ENCODE measurements at places on chromosomes 12 and 14.

- DNase-seq = no peak
Measured at GRCh38 chr14:56487090-56487667, 92.4 kb upstream of the TMEM260 start.

GRCh38 chr12:58671196-58671595, 249.1 kb downstream of the LRIG3 start:
- DNase-seq = no peak

DNA sequence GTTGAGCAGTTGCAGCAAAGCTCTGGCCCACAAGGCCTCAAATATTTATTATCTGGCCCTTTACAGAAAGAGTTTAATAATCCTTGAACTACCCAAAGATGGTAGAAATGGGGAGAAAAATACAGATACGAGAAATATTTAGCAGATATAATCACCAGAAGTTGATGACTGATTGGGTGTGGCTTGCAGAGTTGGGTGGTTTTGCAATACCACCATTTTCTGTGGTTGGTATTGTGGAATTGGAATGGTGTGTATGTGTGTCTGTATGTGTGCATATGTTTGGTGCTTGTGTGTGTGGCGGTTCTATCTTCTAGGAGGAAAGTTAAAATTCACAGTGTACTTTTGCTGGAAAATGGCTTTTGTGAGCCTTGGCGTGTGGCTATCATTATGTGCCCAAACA, 85.4 kb upstream of the MANSC4 start:
- DNase-seq = no peak

DNA sequence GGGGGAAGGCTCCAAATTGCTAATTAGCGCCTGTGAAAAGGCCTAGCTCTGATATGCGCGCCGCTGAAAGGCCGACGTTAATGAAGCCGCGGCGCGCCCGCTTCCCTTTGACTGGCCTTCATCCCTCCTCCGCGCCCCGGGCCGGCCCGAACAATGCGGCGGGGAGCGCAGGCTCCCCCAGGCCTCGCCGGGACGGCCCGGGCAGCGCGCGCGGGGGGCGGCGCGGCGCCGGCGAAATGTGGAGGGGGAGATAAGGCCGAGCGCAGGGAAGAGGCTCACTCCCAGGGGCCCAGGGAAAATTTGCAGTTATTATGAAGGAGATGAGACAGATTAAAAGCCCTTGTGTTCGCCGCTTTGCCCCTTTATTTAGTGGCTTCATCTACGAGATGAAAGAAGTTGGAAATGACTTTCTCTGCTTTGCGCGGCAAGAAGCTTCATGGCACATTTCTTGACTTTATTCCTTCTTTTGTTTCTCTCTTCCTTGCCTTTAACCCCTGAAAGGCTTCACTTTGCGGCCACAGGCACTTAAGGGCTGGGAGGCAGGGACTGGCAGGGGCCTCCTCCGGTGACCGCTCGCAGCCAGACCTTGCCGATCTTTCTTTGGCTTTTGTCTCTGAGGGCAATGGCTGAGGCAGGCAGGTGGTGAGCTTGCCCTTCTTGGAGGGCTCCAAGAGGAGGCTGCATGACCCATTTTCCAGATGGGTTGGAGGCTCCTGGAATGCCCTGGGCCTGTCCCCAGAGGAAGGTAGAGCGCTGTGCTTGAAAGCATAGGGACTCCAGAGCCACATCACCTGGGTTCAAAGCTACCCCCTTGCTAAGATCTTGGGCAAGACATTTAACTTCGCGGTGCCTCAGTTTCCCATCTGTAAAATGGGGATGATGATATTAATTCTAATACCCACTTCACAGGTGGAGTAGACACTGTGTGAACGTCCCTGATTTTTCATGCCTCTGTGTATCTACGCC, 12.7 kb upstream of the GPATCH2L start:
- no peak for DNase-seq

- no peak for DNase-seq
Measured at GRCh38 chr12:53756300-53757100, 4.7 kb upstream of the CISTR start.

DNA sequence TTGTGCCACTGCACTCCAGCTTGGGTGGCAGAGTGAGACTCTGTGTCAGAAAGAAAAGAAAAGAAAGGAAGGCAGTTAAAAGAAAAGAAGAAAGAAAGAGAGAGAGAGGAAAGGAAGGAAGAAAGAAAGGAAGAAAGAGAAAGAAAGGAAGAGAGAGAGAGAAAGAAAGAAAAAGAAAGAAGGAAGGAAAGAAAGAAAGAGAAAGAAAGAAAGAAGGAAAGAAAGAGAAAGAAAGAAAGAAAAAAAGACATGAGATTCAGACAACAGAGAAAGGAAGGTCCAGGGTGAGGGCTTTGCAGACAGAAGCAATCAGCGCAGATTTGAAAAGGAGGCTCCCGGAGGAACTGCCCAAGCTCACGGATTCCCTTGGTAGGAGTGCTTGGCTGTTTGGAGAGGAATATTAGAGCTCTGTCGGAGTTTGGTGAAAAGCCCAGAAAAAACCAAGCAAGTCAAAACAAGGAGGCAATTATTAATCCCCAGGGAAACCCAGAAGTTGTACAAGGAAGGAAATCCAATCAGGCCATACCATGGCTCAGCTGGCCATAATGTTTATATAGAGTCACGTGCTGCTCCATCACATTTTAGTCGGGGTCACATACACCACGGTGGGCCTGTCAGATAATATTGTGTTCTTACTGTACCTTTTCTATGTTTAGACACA, 11.6 kb upstream of the CCDC85C start:
- no peak for DNase-seq

- no peak for DNase-seq
Measured at GRCh38 chr12:59486827-59487226, 109.0 kb upstream of the SLC16A7 start.

DNA sequence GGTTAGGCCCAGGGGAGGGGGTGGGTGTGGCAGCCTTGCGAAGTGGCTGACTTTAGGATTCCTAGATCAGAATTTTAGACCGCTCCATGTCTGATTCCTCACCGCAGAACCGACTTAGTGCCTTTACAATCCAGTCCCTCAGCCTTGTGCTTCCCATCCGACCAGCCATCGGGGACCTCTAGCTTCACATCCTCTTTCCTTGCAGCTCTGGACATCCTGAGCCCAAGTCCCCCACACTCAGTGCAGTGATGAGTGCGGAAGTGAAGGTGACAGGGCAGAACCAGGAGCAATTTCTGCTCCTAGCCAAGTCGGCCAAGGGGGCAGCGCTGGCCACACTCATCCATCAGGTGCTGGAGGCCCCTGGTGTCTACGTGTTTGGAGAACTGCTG, 557 bp downstream of the COPS7A start:
- DNase-seq = no peak

All from cortex of kidney (tissue), 1 donor.